Naive thymus-derived CD8-positive, alpha-beta T cell (primary cell): ENCODE measurements at places on chromosomes 2 and 18. TPM values are rescaled to one million over a fixed set of nuclear protein-coding genes. Genes with fewer than 3 reads are reported as not detected.

TMEM214 gene
- 60.0 TPM for total RNA-seq

- peaks cover 2% of the 10 kb centered on the region for H3K4me1 ChIP-seq
- H3K4me3 ChIP-seq, result no peak overlapping the region
- DNase-seq, result no peak
Observed at GRCh38 chr2:150424406-150424805, 63.1 kb downstream of the RND3 start.

DNA sequence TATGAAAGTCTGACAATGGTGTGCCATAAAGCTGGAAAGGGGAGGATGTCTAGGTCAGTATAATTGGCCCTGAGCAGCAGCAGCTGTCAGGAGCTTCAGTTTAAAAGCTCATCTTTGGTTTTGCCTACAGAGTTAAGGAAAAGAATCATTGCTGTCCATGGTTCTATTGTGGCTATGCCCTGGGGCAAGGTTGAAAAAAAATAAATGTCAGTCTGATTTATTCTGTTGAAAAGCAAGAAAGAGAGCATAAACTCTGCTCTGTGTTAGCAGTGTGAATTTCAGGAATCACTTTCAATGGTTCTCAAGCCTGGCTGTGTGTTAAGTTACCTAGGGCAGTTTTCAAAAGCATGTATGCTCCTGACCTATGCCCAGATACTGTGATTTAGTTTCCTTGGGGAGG is 446.7 kb downstream of the SETBP1 start:
- peaks cover 1% of the 10 kb centered on the region for H3K27me3 ChIP-seq
- no peak overlapping the region for H3K27ac ChIP-seq
- DNase-seq, result no peak
- H3K36me3 ChIP-seq, result no peaks in the 10 kb centered on the region
- H3K4me3 ChIP-seq, result no peak overlapping the region

GRCh38 chr18:45255197-45255890 is 359.9 kb upstream of the SLC14A2 start:
- no peak for DNase-seq
- H3K27me3 ChIP-seq, result peaks cover 8% of the 10 kb centered on the region
- no peak overlapping the region for H3K4me3 ChIP-seq
- no peak overlapping the region for H3K27ac ChIP-seq
